ENCODE measurements at places on chromosomes 3 and 15.

DNA sequence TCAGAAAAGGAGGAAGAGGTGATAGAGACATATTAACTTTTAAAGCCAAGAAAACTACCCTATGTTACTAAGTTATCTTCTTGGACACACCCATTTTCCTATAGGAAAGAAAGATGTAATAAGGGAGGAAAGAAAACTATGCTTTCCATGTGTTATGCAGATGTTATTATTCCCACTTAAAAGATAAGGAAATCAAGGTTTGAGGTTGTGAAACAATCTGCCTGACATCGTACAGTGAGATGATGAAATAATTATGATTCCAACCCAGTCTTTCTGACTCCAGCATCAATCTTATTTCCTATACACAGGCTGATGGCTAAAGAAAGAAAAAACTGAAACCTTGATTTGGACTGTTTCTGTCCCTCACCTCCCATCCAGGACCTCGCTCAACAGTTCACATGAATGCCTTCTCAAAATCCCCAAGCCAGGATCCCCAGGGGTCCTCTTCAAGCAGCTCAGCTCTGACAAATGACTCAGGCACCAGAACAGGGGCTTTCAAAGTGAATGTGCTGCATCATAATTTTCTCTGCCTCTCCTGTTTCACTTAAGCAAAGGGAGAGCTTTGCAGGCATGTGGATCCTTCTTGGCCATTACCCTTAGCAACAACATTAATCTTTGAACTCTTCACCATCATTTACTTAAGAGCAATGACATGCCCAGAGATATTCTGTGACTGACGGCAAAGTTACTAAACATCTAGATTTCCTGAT lies 12.4 kb upstream of the EID1 start:
- DNase-seq = no peak

DNA sequence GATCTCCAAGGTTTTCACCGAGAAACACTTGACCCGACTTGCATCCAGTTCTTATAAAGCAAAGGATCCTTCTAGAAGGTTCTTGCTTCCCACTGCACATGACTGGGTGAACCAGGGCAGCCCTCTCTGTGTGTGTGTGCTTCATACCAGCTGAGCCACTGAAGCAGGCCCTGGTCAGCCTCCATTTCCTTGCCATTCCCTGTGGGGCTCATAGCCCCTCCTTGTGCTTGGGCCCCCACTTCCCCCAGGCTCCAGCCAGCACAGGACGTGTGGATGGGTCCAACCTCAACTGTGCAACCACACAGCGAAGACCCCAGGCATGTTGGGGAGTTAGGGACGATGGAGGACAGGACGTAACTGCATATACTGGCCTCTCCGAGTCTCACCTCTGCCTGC lies 15.5 kb downstream of the KLF15 start:
- DNase-seq = no peak

DNA sequence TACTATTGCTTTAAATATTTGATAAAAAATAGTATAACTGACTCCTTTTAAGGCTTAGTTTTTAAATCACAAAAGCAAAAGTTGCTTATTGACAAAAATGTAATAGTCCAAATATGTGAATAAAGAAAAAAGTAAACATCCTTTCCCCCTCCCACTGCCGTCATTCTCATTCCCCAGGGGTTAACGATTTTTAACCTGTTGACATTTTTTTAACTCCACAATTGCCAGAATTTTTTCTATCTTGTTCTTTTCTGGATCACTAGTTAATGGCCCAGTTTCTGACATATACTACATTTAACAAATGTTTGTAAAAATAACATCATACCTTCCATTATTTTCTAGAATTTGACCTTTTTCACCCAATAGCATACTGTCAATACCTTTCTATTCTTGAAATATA lies 60.6 kb upstream of the TCF12 start:
- DNase-seq = no peak

DNA sequence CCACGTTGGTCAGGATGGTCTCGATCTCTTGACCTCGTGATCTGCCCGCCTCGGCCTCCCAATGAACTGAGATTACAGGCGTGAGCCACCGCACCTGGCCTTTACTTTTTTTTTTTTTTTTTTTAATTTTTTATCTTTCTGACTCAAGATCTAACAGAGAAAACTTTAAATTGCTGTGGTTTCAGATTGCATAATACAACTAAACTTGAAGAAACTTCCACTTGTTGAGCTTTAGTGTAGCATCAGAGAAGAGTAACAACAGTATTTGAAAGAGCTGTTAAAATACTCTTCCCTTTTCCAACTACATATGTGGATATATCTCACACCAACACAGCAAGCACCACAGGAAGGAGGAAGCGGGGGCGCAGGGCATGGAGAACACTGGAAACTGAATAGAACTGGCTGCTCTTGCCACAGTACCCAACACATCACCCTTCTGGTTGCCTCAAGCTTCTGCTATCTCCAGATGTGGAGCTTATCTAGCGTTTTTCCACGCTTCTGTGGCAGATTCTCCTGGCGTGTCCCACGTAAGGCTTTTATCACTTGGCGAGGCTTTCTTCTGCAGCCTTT lies 45.4 kb downstream of the MAP6D1 start:
- no peak for DNase-seq

DNA sequence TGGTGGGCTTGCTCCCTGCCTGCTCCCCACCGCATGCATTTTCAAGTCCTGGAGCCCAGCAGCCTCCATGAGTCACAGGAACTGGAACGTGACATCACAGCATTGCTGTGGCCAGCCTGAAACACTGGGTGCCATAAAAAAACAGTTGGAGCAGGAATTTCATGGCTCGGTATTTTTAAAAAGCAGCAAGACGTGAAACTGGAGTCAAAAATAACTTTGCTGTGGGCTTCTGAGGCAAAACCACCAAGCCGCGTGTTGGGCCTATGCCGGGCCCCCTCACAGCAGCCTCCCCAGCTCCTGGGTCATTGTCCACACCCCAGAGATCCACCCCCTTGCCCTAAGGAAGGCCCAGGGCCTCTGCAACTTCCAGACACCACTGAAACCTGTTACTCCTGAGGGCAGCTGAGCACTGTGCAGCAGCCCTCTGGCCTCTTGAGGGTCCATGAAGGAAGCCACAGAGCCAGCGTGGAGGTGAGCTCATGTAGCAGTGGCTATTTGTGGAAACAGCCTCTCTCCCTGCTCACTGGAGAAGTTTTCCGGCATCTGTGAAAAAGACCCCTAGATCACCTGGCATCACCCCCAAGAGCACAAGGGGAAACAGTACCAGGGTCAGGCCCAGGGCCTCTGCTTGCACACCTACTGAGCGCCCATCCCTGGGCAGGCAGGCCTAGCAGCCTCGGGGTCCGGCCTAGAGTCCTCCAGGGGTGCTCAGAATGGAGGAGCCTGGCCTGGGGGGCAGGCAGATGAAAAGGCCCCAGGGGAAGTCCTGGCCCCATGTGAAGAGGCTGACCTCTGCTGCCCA lies 34.0 kb upstream of the DUSP7 start:
- DNase-seq = no peak

GRCh38 chr3:186640473-186640818 lies 247 bp downstream of the FETUB start:
- DNase-seq = peak; percentile 89
